Kidney capillary endothelial cell (primary cell): ENCODE measurements at places on chromosomes 1 and 21.

- DNase-seq = no peak
Measured at GRCh38 chr1:30334767-30335166, 388.6 kb downstream of the MATN1 start.

GRCh38 chr1:172144445-172145061 lies 275.9 kb upstream of the C1orf105 start:
- peak; percentile 77 for DNase-seq

DNA sequence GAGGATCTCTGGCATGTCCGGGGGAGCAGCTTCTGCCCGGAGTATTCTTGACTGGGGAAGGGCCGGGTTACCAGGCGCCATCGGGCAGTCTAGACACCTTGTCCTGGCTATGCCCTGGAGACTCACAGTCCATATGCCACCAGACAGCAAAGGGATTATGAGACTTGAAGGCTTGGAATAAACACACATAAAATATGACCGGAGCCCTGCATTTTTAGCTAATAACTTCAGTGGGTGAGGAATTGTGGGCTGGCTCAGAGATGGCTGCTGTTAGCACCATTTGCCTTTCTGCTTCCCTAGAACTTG lies 15.5 kb downstream of the NTPCR start:
- DNase-seq = no peak

DNA sequence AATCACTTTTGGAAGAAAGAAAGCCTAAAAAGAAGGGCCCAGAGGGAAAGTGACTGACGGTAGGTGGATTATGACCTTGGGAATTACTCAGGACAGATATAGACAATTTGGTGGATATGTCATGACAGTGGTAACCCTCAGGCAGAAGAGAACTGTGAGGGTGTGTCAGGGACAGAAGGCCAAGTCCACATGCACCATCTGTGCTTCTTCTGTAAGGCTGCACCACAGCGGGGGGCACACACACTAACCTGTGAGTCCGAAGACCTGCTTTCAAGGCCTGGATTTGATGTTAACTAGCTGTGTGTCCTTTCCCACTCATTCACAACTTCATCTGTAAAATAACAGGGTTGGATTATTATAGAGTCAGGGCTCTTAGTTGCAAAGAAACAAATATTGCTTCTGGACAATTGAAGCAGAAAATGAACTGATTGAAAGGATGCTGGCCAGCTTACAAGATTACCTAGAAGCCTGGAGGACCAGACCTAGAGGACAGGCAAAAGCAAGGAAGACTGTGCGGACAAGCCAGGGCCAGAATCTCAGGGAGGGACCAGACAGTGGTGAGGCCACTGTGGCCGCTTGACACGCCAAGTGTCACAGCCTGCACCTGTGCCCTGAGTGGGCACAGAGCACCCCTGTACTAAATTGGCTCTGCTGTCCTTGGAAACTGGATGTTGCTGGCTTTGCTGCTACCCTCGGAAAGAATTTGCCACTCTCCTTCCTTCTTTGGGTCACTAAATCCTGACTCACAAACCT lies 34.7 kb upstream of the USP24 start:
- DNase-seq = no peak

- DNase-seq = no peak
Measured at GRCh38 chr1:191026828-191027227, 549.2 kb upstream of the BRINP3 start.

- no peak for DNase-seq
Measured at GRCh38 chr1:196056966-196057365, 551.3 kb downstream of the KCNT2 start.

DNA sequence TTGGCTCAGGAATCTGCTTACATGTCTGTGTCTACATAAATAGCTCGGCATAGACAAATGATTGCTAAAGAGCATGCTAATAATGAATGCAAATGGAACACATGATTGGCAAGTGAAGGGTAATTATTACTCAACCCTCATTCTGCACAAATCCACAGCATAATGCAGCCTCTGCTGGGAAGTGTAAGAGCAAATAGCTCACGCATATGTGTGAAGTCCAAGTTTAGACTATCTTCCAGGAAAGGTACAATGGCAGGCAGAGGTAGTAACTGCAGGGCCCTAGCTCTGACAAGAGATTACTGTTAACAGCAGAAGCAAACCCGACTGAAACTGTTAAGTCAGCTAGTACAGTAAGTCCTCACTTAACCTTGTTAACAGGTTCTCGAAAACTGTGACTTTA lies 7.0 kb upstream of the IL6R start:
- DNase-seq = no peak

GRCh38 chr1:169201084-169201619 lies 94.7 kb downstream of the ATP1B1 start:
- no peak for DNase-seq

GRCh38 chr1:92923664-92924063 lies 37.6 kb downstream of the DIPK1A start:
- no peak for DNase-seq

- no peak for DNase-seq
Measured at GRCh38 chr1:24606621-24607020, 36.5 kb upstream of the SRRM1 start.

DNA sequence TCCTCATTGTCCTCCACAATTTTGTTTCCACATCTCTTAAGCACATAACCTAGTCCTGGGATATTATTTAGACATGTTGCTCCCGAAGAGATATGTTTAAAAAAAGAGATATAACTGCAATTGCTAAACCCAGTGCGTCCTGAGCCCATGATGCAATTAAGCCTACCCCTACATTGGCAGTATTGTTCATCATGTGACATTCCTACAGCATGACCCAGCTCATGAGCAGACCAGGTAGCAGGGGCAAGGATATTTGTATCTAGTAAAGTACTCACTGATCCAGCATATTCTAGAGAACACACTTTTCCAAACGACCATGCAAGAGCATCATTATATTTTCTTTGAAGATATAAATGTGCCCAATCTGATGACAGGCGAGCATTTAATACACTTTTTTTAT lies 1.2 kb downstream of the ADAM30 start:
- no peak for DNase-seq

GRCh38 chr1:247576514-247576913 lies 11.6 kb upstream of the OR2G2 start:
- DNase-seq = no peak

DNA sequence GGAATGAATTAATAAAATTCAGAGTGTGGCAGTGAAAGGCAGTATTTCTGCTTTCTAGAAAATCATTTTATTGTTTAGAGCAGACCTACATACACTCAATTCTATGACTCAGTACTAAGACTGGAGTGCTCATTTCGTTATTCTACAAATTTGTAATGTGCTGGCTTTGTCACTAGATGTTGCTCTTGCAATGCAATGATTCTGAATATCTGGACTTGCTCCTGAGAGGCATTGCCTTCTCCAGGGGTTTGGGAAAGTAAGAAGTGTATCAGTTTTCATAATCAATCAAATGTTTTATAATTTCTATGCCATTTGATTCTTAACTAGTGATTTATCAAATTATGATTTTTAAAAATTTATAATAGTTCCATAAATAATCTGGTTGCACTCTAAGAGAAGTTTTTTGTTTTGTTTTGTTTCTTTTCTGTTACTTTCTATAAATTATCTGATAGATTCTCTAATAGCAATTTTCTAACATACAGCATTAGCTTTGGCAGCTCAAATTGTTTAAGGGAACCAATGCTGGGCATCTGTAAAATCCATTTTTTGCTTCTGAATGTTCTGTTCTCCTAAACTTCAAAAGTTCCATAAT lies 280.5 kb upstream of the SGIP1 start:
- peak; percentile 77 for DNase-seq

- no peak for DNase-seq
Measured at GRCh38 chr1:6490181-6491080, 1.0 kb downstream of the PLEKHG5 start.

- DNase-seq = no peak
Measured at GRCh38 chr1:176165573-176165972, 41.5 kb downstream of the COP1 start.

- no peak for DNase-seq
Measured at GRCh38 chr21:32698971-32699693, 28.7 kb downstream of the SYNJ1 start.

GRCh38 chr1:33393524-33393923 lies 37.4 kb downstream of the PHC2 start:
- no peak for DNase-seq

- DNase-seq = no peak
Measured at GRCh38 chr1:165070675-165071074, 285.8 kb downstream of the LMX1A start.

DNA sequence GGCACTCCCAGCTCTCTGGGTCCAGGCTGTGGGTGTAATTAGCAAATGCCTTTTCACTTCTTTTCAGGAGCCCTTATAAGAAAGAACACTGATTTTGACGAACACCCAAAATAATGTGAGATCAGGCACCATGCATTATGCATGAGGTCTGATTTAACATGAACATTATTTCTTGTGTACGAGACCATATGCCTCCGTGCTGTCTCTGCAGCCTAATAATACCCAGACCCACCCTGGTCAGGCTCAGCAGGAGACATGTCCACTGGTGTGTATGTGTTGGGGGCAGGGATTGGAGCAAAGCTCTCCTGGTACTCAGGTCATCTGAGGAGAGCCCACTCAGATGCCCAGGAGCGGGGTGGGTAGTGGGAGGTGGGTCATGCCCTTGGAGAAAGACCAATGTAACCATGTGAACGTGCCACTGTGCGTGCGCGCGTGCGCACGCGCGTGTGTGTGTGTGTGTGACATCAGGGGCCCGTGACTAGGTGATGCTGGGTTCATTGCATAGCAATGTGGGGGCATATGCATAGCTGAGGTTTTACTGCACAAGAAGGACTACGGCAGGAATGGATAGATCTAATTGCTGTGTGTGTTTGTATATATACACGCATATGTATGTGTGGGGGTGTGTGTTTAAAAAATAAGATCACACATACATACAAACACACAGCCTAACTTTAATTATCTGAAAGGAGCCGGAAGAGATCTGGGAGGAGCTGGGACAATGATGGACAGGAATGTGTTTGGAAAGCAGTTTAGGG lies 7.1 kb downstream of the POU3F1 start:
- DNase-seq = no peak

DNA sequence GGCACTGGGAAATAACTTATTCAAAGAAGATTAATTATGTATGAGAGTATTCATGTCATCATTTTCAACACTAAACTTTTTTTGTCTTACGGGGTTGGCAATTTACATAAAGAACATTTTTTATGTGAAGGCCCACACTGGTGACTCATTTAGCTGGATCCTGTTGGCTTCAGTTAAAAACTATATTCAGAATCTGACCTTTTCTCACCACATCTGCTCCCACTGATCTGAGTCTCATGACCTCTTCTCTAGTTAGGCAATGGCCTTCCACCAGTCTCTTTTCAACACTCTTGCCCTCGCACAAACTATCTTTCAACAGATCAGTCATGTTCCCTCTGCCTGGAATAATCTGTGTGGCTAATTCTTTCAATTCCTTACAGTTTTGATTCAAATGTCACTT lies 53.4 kb downstream of the TMPRSS15 start:
- no peak for DNase-seq

DNA sequence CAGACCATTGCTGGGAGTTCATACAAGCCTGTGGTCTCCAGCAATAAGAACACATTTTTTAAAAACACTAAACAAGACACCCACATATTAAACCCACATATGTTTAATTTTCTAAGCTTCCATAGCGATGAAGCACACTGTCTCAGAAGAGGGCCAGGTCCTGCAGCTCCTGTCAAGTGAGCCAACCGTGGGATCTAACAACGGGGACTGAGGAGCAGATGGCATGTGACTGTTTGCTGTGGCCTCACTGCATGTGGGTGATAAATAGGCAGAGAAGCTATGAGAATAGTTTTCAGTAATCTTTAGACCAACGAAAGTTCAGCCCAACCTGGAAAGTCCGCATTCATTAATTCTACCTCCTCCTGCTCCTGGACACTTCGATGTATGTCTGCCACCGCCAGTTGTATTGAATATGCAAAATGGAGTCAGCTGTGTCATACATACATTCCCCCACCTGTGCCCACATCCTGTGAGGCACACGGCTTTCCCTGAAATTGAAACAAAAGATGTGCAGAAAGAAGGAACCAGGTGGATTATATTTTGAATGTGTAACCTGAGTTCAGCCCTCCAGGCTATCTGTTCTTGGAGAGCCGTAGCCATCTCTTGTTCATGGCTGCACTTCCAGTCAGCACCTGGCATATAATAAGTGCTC lies 88.2 kb downstream of the MIS18A start:
- DNase-seq = no peak

DNA sequence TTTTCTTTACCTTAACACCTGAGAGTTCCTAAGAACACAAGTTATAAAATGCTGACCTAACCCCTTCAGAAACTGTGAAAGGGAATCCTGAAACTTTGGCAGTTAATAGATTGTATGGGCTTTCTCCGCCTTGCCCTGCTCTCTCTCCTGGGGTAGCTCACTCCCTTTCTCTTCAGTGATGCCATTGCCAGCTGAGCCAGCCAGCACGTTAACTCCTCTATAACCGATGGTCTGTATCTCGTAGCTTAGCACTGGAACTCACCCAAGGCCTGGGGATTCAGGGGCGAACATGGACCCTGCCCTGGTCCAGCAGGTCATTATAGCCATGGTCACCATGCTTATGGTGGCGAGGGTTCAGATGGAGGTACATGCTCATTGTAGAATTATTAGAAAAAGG lies 40.7 kb downstream of the TRAPPC10 start:
- DNase-seq = no peak

DNA sequence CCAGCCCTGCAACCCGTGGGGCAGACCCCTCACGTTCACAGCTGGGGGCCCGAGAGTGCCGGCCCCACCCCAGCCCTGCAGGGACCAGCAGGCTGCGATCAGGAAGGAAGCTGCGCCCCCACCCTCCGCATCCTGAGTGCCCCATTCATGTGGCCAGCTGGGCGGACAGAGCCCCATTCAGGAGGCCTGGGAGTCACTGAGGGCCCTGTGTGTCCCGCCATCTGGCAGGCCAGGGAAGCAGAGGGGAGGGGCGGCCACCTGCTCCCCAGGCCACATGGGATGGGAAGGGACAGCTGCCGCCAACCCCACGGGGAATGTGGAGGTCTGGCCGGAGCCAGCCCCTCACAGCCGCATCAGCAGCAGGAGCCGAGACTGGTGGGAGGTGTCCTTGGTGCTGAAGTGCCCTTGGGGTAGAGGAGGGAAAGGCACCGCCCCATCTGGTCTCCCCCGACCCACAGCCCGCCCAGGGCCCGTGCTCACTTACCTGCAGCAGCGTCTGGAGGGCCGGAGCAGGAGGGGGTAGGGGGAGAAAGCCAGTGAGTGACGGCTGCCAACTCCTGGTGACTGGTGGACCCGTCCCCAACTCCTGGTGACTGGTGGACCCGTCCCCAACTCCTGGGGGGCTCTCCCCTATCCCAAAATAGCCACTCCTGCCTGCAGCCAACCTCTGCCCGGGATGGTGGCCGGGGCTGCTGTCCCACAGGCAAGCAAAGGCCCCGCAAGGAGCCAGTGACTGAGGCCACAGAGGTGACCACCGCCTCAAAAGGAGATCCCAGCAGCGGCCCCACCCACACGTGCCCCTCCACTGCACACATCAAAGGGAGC lies 8.7 kb downstream of the ACAP3 start:
- peak; percentile 29 for DNase-seq

GRCh38 chr1:115793162-115793561 lies 24.6 kb upstream of the CASQ2 start:
- DNase-seq = no peak

- DNase-seq = no peak
Measured at GRCh38 chr1:184739070-184739469, 15.6 kb downstream of the EDEM3 start.
